NCI-H460 (cell line): ENCODE measurements at places on chromosomes 6 and 20. TPM values are rescaled to one million over a fixed set of nuclear protein-coding genes. Genes with fewer than 3 reads are reported as not detected.

Gene KCNQ5
- total RNA-seq, result 0.84 TPM in 2 replicates

- DNase-seq, result no peak
Observed at GRCh38 chr6:12049165-12049564, 37.1 kb downstream of the HIVEP1 start.

- no peak for DNase-seq
Observed at GRCh38 chr6:45163952-45164766, 164.0 kb upstream of the RUNX2 start.

Gene DEFB124
- not detected in 2 replicates for total RNA-seq

DNA sequence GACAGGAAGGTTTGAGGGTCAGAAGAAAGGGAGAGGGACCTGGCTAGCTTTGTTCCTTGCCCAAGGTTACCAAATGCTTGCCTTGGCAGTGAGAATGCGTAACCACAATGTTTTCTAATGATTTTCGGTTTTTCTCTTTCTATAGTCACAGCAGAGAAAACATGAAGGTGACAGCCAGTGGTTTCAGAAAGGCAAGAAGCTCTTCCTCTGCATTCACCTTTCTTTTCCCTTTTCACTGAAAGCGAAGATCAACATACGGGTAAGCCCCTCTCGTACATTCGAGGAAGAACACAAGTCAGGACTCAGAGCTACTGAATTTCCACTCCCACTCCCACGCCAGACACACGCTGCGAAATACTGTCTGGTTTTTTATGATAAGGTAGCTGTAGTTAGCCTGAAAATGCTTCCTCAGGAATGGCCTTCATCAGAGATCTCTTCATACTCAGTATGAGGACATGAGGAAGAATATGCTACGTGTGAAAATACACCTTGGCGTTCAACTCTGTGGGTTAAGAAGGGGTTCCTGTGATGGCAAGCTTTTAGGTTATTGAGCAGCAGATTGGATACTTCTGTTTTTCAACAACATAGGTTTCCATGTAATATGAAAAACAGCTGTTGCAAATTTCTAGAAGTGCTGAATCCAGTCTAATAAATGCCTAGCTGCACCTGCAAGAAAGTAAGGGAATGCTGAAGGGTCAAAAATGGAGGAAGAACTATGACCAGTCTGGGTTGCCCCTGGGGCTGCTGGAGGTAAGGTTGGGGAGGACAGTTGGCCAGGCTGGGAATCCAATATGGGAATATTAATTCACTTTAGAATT lies 7.4 kb upstream of the CD83 start:
- DNase-seq, result no peak

Gene GTSF1L
- total RNA-seq, result not detected in 2 replicates

GRCh38 chr20:5735845-5736510 lies 14.2 kb upstream of the SHLD1 start:
- no peak for DNase-seq

Gene ACSS2
- total RNA-seq, result 33.3 and 36.3 TPM in 2 replicates

GRCh38 chr6:31621991-31622390 lies 1.5 kb downstream of the PRRC2A start:
- DNase-seq, result no peak

DNA sequence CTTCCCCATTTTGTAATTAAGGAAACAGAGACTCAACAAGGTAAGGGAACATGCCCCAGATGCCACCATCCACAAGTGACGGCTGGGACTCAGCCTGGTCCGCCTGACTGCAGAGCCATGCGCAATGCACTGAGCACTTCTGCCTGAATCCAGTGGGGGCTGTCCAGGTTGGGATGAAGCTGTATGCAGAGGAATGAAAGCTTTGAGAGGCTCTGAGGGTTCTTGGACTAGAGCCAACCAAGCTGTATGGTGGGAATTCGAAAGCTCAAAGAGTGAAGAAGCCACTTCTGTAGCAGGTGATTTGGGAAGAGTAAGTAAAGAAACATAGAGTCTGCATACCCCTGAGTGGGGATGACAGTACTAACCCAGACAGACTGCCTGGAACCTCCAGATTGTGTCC lies 127.6 kb upstream of the AKAP12 start:
- DNase-seq, result no peak

Gene CST4
- 0.42 TPM in 1 of 2 replicates, not detected in the other for total RNA-seq

DNA sequence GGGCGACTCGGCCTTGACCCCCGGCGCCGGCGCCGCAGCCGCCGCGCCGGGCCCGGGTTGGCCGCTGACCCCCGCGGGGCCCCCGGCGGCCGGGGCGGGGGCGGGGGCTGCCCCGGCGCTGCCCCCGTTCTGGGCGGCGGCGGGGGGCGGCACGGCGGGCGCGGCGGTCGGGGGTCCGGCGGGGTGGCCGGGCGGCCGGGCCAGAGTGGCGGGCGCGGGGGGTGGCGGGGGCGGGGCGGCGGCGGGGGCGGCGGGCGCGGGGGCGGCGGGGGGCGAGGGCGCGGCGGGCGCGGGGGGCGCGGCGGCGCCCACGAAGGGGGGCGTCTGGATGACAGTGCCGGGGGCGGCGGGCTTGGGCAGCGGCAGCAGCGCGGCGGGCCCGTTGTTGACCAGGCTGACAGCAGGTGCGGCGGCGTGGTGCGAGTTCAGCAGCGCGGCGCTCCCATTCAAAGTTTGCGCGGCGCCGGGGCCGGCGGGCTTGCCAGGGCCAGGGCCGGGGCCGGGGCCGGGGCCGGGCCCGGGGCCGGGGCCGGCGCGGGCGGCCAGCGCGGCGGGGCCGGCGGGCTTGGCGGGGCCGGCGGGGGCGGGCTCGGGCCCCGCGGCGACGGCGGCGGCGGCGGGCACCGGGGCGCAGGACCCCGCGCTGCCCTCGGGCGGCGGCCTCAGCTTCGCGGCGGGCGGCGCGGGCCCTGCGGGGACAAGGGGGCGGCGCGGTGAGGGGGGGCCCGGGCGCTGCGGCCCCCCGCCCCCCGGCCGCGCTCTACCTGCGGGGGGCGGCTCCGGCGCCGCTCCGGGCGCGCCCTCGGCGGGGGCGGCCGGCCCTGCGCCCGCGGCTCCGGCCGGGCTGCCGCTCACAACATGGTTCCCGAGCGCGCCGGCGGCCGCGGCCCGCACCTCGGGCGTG lies 659 bp downstream of the TAF4 start:
- no peak for DNase-seq

GRCh38 chr6:33589731-33590530 lies 9.9 kb upstream of the BAK1 start:
- DNase-seq, result peak; percentile 47

- no peak for DNase-seq
Observed at GRCh38 chr6:166942393-166943168, 13.8 kb downstream of the RNASET2 start.

Gene COL10A1
- total RNA-seq, result 0.02 TPM in 1 of 2 replicates, not detected in the other

GRCh38 chr20:16729565-16730460 lies at the start of gene SNRPB2:
Gene SNRPB2, plus strand, starts transcription at chr20:16730026. Its CDS starts 1,677 bp downstream, at chr20:16731703.
- peak; percentile 94 for DNase-seq
